ENCODE measurements at places on chromosomes 5 and 9.

- no peak for DNase-seq
Measured at GRCh38 chr5:38154615-38155204, 103.6 kb upstream of the EGFLAM start.

- DNase-seq = peak; percentile 52
Measured at GRCh38 chr9:69168709-69169217, 5.3 kb upstream of the TJP2 start.

DNA sequence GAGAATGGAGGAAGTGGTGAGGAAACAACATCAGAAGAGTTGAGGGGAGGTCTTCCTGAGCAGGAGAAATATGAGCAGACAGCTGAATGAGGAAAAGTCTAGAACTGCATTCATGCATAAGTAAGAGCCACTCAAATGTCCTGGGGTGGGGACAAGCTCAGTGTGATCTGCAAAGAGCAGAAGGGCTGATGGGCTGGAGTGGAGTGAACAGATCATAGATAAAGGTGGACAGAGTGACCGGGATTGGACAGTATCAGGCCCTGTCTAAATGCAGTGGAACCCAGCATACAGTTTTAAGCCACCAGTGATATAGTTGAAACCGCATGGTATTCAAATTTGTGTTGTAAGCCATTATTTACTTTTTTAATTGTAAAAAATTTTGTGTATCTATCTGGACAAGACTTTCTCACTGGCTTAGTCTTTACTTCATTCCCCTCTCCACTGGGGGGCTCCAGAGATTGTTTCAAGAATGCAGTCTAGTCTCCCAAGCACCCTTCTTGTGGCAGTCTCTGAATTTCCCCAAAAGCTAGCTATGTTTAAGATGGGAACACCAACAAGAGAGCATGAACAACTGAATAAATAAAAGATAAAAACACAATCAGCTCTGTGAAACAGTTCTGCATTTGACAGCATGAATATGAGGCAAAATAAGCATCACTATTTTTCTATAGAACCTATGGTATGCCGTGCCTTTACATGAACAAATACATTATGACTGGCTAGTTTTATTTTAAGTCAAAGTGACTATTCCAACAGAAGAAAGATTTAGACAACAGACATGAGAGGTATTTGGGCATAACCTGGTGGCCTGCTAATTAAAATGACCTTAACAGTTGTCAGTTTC is 10.7 kb upstream of the STK32A start:
- DNase-seq = no peak

GRCh38 chr9:81868145-81868544 is 60.1 kb upstream of the SPATA31D4 start:
- no peak for DNase-seq

- no peak for DNase-seq
Measured at GRCh38 chr9:9730174-9730573, 882.6 kb downstream of the PTPRD start.

DNA sequence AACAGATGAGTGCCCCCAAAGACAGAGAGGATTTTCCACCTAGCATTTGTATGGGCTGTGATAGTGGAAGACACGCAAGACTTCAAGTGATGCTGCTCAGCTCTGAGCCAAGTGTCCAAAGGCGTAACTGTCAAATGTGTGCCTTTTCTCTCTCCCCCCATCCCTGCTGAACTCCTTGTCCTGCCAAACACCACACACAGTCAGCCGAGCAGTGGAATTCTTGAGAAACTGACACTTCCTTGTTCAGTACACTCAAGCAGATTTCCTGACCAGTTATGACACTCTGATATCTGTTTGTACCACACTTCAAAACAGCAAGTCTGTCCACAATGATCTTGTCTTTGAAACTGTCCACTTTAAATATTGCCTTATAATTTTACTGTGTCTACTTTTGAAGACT is 166.4 kb downstream of the PIK3R1 start:
- no peak for DNase-seq

DNA sequence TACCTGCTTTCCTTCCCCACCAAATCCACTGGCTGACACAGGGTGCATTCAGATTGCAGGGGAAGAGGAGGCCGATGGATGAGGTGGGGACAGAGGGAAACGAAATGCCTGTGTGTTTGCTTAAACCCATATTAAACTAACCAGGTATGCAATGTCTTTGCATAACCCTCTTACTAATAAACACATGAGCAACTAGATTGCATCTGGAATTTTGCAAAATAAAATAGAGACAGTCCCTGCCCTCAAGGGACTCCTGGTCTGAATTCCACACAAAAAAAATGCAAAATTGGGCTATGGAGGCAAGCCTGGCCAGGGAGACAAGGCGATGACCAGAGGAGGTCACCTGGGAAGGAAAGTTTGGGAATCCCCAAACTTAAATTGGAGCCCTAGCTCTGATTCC is 202.9 kb downstream of the ACTL7B start:
- DNase-seq = no peak

DNA sequence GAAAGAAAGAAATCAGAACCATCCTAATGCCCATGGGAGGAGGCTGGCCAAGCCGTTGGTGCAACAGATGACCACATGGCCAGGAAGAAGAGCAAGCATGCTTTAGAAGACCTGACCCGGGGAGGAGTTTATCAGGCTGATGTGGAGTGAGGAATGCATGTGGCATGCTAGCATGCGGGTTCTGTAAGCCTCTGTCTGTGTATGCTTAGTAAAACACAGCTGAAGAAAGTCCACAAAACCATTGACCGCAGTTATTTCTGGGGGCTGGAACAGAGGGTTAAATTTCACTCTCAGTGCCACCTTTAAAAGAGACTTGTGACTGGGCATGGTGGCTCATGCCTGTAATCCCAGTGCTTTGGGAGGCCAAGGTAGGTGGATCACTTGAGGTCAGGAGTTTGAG is 19.1 kb downstream of the GFI1B start:
- DNase-seq = no peak

DNA sequence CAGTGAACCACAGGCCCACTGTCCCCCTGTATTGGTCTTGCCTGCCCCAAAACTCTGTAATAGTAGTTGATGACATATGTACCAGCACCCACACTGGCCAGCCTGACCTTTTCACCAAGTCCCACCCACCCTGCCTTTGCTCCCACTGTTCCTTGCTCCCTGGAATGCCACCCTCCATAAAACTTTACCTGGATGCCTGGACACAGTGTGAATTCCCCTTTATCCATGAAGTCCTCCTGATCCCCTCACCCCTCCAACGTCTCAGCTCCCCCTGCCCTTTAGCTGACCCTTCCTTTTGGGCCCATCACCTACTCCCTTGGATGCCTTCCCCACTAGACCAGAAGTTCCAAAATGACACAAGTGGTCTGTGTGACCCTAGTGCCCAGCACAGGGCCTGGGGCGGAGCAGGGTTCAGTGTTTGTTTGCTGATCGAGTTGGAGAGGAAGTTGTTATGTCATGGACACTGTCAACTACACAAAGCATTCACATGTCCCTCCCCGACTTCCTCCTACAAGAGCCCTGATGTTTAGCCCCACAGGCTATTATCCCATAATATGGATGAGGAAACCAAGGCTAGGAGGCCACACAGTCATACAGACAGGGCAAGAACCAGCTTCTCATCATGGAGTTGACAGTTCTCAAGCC is 16.1 kb downstream of the AMBP start:
- no peak for DNase-seq

DNA sequence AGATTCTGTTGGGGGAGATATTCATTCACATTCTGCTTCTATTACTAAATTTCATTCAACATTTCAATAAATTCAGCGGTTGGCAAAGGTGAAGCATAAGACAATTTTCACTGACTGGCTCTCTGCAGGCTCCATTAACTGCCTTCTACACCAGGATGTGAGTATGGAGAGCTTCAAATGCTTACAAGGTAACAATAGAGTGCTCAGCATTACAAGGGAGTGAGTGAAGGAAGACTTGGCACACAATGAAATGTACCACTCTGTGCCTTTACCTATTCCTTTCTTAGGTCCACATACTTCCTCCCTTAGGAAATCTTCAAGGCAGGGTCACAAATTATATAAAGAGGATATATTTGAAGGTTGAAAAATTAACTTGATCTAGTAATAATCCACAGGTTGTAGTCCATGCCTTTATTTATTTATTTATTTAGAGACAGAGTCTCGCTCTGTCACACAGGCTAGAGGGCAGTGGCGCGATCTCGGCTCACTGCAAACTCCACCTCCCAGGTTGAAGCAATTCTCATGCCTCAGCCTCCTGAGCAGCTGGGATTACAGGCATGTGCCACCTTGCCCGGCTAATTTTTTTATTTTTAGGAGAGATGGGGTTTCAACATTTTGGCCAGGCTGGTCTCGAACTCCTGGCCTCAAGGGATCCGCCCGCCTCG is 76.6 kb upstream of the FAM169A start:
- DNase-seq = no peak

DNA sequence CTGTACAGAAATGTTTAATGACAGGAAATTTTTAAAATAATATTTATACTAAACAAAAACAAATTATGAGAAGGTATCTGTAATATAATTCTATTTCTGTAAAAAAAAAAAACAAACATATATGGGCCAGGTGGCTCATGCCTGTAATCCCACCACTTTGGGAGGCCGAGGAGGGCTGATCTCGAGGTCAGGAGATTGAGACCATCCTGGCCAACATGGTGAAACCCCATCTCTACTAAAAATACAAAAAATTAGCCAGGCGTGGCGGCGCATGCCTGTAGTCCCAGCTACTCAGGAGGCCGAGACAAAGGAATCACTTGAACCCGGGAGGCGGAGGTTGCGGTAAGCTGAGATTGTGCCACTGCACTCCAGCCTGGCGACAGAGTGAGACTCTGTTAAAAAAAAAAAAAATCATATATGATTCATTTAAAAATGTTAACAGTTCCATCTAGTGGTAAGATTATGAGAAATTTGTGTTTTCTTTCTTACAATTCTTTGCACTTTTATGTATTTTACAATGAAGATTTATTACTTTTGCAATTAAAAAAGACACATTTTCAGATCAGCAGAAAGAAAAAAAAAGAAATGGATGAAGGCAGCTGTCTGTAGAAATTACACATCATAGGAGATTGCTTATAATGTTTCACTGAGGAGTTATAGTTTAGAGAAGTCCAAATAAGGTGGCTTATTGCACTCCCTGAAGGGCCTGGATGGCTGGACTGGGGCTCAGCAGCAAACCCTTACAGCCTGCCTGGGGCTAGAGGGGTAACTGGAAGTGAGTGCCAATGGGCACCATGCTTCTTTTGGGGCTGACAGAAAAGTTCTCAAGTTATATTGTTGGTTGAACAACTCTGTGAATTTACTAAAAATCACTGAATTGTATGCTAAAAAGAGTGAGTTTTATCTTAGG is 20.3 kb downstream of the C9orf153 start:
- no peak for DNase-seq

GRCh38 chr5:125295405-125295872 is 549.0 kb upstream of the ZNF608 start:
- no peak for DNase-seq

DNA sequence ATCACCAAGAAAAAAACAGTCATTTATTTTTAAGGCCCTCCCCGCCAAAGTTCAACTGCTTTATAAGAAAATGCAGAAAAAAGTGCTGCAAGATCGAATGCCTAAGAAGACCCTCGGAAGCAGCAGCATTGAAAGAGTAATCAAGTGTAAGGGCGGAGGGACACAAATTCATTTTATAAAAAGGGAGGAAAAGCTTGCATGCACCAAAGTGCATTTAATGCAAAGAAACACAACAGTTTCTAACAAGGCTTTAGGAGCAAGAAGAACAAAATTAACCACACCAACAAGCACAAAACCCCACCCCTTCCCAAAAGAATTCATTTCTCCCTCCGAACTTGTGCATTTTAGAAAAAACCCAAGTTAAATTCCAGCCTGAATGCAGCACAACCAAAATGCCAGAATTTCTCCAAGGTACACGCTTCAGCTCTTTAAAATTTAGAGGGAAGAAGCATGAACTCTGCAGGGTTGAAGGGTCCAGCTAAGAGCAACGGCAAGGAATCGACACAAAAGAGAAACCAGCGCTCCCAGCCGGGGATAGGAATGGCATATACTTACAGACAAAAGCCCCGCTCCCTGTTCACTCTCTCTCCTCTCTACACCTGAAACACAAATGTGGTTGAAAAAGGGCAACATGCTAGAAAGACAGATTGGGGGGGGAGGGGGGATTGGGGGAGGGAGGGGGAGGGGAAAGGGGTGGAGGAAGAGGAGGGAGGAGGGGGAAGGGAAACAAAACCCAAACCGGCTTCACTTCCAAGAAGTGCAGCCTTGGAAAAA is at the start of gene NREP:
Gene NREP (minus strand): TSS at position 614 of the 774 bp plus-strand sequence. CDS start 1,422 bp downstream, outside the sequence.
- peak; percentile 26 for DNase-seq

DNA sequence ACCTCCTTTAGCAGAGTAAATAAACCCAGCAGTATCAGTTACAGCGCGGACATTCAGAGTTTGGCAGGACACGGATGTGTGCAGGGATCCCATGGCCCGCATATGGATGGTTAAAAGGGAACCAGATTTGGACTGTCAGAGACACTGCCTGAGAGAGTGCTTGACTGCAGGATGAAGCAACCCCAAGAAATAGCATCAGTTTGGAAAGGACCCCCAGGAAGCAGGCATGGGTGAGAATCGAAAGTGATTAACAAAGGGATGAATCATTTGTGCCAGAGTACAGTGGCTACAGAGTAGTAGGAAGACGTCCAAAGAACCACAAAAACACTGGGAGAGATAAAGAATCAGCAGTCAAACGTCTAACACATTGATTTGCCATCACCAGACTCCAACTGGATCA is 5.5 kb downstream of the C7 start:
- no peak for DNase-seq

GRCh38 chr5:152089644-152090043 is 165.0 kb upstream of the GLRA1 start:
- DNase-seq = no peak

DNA sequence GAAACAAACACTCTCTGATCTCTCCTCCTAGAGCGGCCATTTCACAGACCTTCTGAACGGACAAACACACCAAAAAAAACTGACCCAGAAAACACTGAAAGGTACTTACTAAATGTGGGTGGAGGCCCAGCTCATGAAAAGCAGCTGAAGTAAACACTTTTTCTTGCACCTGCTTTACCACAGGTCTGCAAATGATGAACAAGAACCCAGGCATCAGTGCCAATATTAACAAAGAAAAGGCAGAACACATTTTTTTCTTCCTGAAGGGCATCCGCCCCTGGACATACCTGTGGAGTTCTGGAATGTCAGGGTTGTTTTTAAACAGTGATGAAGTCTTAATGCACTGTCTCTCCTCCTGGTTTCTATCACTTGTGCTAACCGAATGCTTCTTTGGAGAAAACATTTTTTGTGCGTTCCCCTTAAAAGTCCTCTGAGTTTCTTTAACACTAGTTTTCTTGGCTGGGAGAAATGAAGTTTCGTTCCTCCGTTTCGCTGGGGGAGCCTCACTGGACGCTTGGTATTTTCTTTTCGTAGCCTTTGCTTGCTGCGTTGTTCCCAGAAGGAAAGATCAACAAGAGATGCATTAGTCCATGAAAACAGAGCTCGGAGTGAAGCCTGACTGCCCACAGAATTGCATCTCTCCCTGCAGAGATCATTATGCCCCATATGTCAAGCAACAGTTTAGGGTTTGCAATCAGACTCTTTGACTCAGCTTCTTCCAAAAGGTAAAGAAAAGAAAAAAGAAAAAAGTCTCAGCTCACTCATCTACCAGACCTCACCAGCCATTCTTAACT is 7.4 kb downstream of the DDX31 start:
- DNase-seq = no peak

GRCh38 chr5:87076931-87077330 is 190.8 kb upstream of the RASA1 start:
- no peak for DNase-seq

GRCh38 chr5:172436879-172437369 is 17.4 kb downstream of the SH3PXD2B start:
- DNase-seq = no peak

All from activated T-helper 1 cell treated with anti-CD3 and anti-CD28 coated beads, Interleukin-12 subunit alpha, Interleukin-12 subunit beta, Interleukin-2, Interleukin-4 antibody, amounts not matched to agents 30 ng/mL and 10 ng/mL and 1 ng/mL, durations not matched to agents 14 hours and 24 hours and 36 hours (primary cell).